GM04504 (cell line): ENCODE measurements at places on chromosomes 5 and 9.

DNA sequence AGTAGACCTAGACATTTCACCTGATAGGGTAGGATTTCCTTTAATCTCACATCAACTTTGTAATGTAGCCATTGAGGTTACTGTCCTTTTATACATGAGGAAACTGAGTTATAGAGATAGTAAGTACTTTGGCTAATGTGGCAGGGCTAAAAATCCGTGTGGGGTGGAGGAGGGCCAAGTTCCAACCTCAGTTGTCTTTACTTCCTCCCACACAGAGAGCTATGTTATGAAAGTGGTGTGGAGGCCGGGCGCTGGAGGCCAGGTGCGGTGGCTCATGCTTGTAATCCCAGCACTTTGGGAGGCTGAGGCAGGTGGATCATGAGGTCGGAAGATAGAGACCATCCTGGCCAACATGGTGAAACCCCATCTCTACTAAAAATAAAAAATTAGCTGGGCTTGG, 173.3 kb downstream of the PALM2AKAP2 start:
- DNase-seq: no peak

GRCh38 chr5:177366528-177367322, 9.0 kb downstream of the RGS14 start:
- DNase-seq: no peak

DNA sequence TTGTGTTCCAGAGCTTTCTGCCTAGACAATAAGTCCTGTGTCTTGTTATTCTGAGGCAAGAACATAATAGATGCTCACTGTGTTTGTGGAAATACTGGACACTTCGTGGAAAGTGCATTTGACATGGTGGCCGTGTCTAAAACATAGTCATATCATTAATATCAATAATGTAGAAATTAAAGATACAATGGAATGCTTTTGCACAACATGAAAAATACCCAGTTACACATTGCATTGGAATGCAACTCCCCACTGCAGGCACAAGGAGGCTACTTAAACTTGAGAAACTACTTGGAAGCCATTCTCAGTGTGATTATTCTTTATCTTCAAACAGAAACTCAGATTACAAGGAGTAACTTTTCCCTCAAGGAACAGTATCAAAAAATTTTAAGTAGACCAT, 145.3 kb upstream of the ZNF462 start:
- DNase-seq: peak; percentile 12

DNA sequence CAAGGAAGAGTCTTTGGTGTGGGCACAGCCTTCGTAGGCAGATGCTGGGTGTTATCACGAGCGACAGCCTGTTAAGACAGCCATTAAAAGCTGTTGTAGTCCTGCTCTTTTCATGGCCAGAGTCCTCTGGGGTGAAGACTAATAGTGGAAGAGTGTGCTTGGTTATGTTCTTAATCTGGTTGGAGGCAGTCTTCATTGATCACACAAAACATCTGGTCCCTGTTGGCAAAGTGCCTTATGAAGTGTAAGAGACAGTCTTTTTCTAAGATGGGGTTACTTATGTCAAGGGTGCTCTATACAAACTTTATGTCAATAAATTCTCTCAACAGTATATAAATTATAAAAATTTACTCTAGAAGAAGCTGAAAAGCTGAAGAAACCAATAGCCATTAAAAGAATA, 280.4 kb downstream of the CAAP1 start:
- DNase-seq: no peak

GRCh38 chr9:91758491-91758981, 191.5 kb downstream of the ROR2 start:
- no peak for DNase-seq

GRCh38 chr9:124180557-124180956, 77.2 kb upstream of the NEK6 start:
- peak; percentile 5 for DNase-seq

GRCh38 chr9:124506931-124507879, at the start of gene NR5A1:
Gene NR5A1, minus strand, starts transcription at chr9:124507399. Its CDS starts 4,004 bp downstream, at chr9:124503395.
- no peak for DNase-seq

- no peak for DNase-seq
These were observed at the start of gene MAP3K1 for GRCh38 chr5:56814963-56815657. Gene MAP3K1, plus strand, starts transcription at chr5:56815549. Its CDS starts 25 bp downstream, at chr5:56815574.

DNA sequence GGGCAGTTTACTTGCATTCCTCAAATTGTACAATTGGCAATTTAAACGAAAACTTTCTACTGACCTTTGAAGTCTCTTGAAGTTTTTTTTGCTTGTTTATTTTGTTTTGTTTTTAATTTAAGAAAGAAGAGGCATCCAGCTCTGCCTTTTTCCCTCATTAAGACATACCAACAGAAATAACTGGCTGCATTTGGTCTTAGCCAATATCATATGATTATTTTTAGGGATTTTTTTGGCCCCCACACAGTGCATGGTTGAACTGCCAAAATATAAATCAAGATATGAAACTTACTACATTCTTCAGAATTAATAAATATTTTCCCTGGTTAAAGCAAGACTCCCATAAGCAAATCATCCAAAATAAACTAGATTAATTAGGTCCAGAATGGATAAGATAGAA, 79.4 kb downstream of the ALDH1A1 start:
- no peak for DNase-seq

DNA sequence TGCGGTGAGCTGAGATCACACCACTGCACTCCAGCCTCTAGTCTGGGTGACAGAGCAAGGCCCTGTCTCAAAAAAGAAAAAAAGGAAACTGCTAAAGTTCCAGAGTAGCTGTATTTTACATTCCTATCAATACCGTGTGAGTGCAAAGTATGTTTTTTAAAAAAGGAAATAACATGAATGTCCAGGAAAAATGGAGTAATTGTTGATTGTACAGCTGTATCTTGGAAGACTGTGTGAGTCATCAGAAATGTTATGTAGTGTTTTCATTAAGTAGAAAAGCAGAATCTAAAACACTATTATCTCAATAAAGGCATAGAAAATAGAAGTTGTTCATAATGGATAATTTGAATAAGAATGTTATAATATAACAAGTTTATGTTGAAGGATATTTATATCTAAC, 53.9 kb downstream of the ZCCHC7 start:
- DNase-seq: no peak

DNA sequence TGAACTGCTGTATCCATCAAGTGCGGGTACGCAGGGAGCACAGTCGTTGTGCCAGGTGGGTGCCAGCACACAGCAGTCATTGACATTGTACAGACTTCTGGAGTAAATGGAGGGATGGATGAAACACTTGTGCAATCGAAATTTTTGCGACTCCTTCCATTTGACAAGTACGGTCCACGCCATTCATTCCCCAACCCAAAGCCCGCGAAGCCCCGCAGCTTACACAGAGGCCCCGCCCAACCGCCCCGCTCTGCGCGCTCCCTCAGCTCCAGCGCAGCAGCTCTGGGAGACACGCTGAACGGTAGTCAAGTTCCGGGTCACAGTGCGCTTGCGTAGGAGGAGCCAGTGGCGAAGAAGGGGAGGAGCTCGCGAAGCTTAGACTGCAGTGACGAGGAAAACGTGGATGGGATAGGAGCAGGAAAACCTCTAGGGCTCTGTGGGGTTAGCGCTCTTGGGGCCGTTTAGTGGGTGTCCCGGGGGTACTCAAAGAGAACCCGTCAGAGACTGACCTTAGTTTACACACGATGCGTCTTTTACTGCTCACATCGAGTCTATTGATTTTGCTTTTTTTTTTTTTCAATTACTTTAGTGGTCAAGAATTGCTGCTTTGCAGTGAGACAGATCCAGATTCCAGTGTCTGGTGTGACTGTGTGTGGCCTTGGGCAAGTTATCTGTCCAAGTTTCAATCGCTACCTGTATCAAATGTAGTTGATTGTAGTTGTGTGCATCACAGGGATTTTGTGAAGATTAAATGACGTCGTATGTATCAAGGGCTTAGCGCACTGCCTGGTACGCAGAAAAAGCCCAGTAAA, 15.3 kb upstream of the MSANTD3 start:
- peak; percentile 64 for DNase-seq

DNA sequence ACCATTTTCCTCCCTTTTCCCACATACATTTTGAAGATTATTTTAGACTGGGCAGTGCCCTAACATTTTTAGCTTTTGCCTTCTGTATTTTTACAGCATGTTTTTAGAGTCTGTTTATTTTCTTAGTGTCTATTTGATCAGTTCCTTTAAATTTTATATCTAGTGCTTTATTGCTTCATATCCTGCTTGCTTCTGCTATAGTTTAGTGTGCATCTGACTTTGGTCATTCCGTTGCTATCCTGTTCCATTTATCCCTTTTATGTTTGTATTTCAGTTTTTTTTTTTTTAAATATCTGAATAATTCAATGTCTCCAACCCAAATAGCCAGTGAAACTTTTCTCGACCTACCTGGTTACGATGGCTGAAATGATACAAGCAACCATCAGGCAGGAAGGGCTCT, 203.8 kb downstream of the ARHGAP26 start:
- DNase-seq: no peak

GRCh38 chr9:75545287-75545686, 345.2 kb upstream of the PCSK5 start:
- DNase-seq: no peak

- no peak for DNase-seq
These were observed 96.3 kb downstream of the KIAA0825 start for GRCh38 chr5:94522117-94522516.

DNA sequence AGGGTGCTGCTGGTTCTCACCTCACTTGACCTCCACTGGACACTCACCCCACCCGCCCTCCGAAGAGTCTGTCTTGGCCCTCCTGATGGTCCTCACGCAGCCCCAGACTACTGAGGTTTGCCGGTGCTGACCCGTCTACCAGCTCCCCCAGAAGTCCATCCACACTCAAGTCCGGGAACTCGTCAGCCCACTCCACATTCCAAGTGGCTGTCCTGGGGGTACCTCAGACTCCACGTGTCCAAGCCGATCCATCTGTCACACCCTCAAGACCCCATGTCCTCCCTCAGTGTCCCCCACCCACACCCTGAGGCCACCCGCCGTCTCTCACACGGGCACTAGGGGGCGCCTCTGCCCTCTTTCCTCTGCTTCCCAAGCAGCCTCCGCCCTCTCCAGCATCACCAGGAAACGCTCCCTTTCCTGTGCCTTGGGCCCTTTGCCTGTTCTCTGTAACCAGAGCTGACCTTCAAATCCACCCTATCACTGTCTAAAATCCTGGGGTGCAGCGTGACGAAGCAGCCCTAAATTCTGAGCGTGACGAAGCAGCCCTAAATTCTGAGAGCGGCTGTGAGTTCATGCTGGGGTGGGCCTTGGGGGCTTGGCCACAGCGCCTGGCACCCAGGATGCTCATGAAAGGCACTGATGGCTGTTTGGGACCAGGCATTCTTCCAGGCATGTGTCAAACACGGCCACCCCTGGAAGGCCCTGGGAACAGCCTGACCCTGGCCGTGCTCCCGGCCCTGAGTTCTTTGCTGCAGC, 95.7 kb downstream of the KCNT1 start:
- peak; percentile 2 for DNase-seq

- DNase-seq: no peak
These were observed 20.1 kb upstream of the CPLX2 start for GRCh38 chr5:175851311-175851710.

DNA sequence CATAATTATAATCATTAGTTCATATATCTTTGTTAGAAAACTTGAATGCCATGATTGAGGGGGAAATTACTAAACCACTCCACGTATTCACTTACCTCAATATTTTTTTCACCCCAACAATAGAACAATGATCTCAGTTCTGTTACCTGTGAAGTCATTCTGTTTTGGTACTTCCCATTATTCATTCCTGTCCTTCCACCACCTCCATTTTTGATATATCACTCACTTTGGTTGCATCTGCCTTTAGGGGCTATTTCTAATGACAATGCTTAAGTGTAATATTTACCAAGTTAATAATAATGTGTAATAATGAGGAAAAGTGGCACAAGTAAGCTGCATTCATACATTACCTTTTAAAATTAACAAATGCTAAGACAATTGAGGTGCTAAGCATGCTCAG, 218.4 kb downstream of the SPATA31D1 start:
- DNase-seq: no peak

- DNase-seq: no peak
These were observed 297.9 kb downstream of the KCTD16 start for GRCh38 chr5:144468571-144468970.

GRCh38 chr5:68116408-68116807, 99.1 kb upstream of the PIK3R1 start:
- no peak for DNase-seq

- no peak for DNase-seq
These were observed 233.1 kb downstream of the IRX1 start for GRCh38 chr5:3828761-3829160.

- DNase-seq: no peak
These were observed 31.3 kb downstream of the TNFSF15 start for GRCh38 chr9:114774524-114774923.

DNA sequence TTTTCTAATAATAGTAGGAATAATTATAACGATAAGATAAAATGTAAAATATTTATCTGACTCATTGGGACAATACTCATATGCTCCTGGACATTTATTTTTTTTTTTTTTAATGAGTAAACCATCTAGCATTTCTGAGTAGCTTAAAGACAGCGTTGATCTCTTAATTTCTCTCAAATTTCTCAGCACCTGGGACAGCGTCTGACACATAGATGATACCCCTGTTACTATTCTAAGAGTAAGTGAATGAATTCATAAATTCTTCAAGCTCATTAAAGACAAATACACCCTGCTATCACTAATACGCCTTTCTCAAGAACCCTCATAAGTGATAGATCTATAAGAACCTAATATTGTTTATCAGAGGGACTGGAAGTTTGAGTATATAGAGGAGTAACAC, 12.0 kb upstream of the HTR4 start:
- no peak for DNase-seq

GRCh38 chr5:7680260-7680659, 170.7 kb downstream of the CFAP90 start:
- DNase-seq: no peak

DNA sequence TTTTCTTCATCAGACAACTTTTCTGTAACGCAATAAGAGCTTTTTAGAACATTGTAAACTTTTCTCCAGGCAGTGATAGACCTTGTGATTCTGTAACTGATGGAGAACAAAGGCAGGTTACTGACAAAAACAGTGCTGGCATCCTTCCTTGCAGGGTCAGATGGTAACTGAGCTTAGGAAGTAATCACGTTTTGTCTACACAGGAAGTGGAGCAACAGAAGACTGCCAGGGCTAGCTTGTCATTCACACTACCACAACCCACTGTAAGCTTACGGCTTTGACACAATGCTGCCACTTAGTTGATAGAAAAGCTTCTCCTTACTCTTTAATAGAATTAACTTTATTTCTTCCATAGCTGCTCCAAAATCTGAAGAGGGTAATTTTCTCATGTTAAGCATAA, 46.8 kb downstream of the FBN2 start:
- DNase-seq: no peak

DNA sequence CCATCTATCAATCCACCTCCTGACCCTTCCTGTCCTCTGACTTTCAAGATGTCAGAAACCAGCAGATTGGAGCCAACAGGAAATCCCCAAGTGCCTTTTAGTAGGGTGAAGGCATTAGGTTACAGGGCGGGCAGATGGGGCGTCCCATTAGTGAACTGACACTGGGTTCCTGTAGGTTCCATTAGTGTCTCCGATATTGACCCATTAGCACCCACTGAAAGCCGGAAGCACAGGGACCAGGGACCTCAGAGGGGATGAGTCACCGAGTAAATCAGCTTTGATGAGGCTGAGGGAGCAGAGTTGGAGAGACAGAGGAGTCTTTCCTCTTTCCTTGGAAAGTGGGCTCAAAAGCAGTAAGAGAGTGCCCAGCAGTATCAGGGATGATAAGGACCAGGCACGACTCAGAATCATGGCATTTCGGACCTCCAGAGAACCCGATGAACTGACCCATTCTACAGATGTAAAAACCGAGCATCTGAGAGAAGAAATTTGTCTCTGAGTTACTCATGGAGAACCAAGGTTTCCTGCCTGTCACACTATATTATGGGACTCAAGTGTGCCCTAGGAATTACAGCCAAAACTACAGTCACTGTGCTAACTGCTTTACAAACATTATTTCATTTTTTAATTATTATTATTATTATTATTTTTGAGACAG, 47.2 kb upstream of the FABP6 start:
- no peak for DNase-seq

GRCh38 chr5:3197304-3198073, 398.1 kb upstream of the IRX1 start:
- no peak for DNase-seq
